Nasal cavity respiratory epithelium epithelial cell of viscerocranial mucosa (primary cell): ENCODE measurements at places on chromosomes 5 and 9. TPM values are rescaled to one million over a fixed set of nuclear protein-coding genes. Genes with fewer than 3 reads are reported as not detected.

EHMT1 gene
- 47.2 and 82.1 TPM in 2 replicates for total RNA-seq

IFNA2 gene
- total RNA-seq: not detected in 2 replicates

ZNF366 gene
- not detected in 2 replicates for total RNA-seq

ROR2 gene
- under 0.01 and 1.1 TPM in 2 replicates for total RNA-seq

TAF11L5 gene
- total RNA-seq: not detected in 2 replicates

LCN1 gene
- not detected in 2 replicates for total RNA-seq

NOXA1 gene
- total RNA-seq: 0.68 and 3.3 TPM in 2 replicates

GBA2 gene
- total RNA-seq: 36.6 and 41.6 TPM in 2 replicates

PCA3 gene
- not detected in 2 replicates for total RNA-seq

GPX8 gene
- total RNA-seq: 11.6 and 35.5 TPM in 2 replicates

SPTAN1 gene
- total RNA-seq: 251 and 317 TPM in 2 replicates

CDH18 gene
- total RNA-seq: under 0.01 TPM in 1 of 2 replicates, not detected in the other

ZDHHC11B gene
- under 0.01 and 0.14 TPM in 2 replicates for total RNA-seq

ITGA1 gene
- 1.4 and 2.3 TPM in 2 replicates for total RNA-seq

BRINP1 gene
- 0.34 and 14.4 TPM in 2 replicates for total RNA-seq
